ENCODE measurements at places on chromosomes 5 and 9.

DNA sequence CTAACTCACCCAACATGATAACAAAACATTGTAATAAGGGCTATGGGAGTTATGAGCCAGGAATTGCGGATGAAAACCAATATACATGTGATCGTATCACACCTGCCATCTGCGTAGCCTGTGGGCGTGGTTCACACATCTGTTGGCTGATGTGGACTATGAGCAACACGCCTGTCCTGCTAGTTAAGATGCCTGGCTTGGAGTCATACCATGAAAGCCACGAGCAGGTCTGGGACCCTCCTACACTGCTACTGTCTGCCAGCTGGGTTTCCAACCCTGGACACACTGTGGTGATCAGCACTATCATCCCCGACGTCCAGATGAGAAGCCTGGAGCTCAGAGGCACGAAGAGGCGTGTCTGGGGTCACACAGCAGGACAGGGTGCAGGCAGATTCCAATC is 40.2 kb downstream of the STK10 start:
- DNase-seq: no peak

GRCh38 chr5:41482715-41483114 is 27.7 kb downstream of the PLCXD3 start:
- no peak for DNase-seq

DNA sequence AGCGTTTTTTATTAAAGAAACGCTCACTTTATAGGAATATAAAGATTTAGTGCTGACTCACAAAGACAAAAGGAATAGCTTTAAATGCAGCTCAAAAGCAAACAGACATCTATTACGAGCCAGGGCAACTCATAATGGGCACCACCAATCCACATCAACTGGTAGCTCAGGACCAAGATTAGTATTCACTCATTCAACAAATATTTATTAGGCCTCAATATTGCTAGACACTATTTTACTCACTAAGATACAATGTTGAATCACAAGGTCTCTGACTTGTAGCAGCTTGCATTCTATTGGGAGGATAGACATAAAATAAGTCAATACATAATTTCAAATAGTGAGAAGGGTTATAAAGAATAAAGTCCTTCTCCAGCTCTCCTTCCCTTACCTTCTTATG is 8.0 kb upstream of the MAN2A1 start:
- DNase-seq: no peak

DNA sequence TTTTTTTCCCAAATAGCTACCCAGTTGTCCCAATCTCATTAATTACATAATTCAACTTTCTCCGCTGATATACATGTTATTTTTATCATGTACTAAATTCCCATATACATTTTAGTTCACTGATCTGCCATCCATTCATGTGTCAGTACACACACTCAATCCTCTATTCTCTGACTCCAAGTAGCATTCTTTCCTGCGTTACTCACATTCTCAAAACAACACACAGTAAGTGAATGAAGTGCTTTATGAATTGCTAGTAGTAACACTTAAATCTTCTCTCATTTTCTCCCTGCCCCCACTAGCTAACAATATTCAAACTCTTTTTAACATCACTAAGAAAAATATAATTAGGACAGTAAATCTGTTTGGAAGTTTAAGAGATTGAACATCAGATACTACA is 8.9 kb downstream of the ZNF366 start:
- no peak for DNase-seq

DNA sequence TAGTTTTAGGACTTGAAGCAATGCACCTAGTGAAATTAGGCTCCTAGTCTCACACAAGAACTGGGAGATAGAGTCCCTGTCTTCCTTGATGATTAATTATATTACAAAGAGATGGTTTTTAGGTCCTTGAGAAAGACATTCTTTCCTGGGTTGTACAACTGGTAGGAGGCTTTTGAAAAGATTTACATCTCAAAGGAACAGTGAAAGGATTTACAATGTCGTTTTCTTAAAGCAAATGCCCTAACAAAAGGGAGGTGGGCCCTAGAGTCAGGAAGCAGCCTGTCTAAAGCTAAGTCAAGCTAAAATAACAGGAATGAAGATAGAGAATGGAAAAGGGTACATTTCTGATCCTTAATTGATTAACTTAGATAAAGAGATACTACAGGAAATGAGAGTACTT is 102.2 kb upstream of the IL7R start:
- DNase-seq: no peak

GRCh38 chr5:110359221-110359620 is 367.2 kb downstream of the TMEM232 start:
- no peak for DNase-seq

DNA sequence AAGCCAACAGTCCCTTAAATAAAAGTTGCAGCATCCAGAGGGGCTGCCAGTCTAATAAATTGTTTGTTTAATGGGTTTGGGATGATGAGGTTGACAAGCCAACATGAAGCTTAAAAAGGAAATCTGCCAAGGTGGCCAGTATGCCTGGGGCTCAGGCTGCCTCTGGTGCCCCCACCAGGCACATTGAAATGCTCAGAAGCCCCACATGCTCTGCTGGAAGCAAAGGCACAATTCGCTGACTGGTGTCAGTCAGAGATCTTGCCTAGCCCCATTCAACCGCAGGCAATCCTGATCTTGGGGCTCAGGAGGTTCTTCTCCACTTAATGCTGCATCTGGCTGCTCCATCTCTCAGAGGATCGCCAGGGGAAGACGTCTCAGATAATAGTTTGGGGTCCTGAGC is 44.2 kb upstream of the TCERG1 start:
- DNase-seq: no peak

GRCh38 chr5:145068721-145069120 is 766.4 kb downstream of the PRELID2 start:
- no peak for DNase-seq

GRCh38 chr9:14179449-14179848 is 134.5 kb downstream of the NFIB start:
- no peak for DNase-seq

- DNase-seq: no peak
Measured at GRCh38 chr5:157477814-157478494, 17.9 kb downstream of the NIPAL4 start.

DNA sequence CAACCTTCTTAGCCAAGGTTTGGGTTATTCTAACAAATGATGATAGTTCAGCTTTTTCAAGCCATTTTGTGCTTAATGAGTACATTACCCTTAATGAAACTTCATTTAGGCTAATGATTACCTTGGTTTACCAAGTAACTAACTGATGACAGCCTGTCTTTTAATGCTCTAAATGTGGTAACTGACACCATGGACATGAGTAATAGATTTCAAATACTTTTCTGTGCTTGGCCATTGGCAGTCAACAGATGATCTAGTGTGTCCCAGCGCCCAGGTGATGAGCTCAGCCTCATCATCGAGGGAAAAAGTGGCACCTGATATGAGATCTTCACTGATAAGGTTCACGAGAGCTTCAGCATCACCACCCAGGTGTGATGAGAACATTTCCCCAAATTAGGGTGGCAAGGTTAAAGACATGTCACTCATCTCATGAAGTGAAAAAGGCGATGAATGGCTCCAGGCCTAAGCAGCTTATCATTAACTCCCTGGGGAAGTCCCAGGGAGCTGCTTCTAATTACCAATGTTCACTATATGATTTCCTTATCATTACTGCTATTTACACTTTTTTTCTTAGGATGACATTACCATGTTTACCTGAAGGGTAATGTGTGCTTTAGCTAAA is 296.0 kb downstream of the SPOCK1 start:
- DNase-seq: no peak

DNA sequence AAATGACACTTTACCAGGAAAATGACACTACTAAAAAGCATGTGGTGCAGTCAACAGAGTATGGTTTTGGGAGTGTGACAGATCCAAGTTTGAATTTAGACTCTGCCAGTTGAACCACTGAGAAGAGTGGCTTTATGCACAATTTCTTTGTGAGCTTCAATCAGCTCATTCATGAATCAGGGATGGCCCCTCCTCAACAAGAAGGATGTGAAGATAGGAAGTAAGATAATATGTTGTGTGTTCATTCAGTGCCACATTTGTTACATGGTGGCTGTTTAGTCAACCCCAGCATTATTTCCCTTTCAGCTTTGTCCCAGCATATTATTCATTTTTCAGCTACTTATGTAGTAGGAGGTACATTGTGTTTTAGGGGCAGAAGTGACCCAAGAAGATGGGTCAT is 140.1 kb downstream of the TLE4 start:
- DNase-seq: no peak

GRCh38 chr5:128213833-128214232 is 130.3 kb downstream of the SLC12A2 start:
- no peak for DNase-seq

GRCh38 chr5:135214897-135215616 is 181.0 kb upstream of the PITX1 start:
- no peak for DNase-seq

- no peak for DNase-seq
Measured at GRCh38 chr5:64786372-64786771, 17.6 kb downstream of the CWC27 start.

- DNase-seq: no peak
Measured at GRCh38 chr5:93249651-93250289, 331.2 kb downstream of the NR2F1-AS1 start.

DNA sequence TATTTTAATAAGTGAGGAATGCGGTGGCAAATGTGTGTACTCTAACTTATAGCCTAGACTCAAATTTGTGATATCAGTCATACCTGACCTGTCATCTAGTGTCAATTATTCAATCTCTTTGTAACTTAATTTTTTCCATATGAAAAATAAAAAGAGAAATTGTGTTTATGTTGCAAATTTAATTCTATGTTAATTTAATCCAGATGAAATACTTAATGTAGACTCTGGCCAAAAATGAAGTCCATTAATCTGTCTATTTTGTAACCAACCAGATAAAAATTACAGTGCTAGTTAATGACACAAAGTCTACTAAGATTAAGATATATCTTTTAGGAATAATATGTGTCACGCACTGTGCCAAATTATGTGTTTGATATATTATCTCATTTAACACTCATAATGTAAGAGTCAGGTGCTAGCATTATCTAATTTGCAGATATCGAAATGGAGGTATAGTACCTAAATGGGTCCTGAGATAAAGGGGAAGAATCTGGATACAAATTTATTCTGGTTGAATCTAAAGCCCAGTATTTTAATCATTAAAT is 712.1 kb downstream of the KCTD16 start:
- DNase-seq: no peak

DNA sequence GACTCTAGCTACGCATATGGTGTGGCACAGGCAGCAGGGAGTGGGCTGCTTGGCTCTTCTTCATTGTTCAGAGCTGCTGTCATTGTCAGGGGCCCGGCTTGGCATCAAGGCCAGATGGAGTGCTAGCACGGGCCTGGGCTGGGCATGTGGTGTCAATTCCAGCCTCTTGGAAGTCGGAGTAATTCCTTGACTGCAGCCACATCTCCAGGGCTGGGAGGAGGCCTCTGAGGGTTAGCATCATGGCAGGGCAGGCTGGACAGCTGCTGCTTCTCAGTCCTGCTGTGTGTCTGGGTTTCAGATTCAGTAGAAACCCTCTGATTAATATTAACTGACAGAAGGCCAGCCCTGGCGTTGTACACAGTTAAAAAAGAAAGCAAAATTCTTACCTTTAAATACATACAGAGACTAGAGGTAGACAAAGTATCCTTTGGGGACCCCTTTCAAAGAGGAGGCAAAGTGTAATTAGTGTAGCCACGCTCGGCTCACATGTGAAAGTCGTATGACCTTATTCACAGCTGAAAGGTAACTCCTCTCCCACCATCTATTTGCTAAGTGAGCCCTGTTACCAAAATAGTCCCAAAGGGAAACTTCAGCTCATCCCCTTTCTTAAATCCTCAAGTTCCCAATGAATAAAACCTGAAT is 126.4 kb downstream of the DOCK2 start:
- no peak for DNase-seq

DNA sequence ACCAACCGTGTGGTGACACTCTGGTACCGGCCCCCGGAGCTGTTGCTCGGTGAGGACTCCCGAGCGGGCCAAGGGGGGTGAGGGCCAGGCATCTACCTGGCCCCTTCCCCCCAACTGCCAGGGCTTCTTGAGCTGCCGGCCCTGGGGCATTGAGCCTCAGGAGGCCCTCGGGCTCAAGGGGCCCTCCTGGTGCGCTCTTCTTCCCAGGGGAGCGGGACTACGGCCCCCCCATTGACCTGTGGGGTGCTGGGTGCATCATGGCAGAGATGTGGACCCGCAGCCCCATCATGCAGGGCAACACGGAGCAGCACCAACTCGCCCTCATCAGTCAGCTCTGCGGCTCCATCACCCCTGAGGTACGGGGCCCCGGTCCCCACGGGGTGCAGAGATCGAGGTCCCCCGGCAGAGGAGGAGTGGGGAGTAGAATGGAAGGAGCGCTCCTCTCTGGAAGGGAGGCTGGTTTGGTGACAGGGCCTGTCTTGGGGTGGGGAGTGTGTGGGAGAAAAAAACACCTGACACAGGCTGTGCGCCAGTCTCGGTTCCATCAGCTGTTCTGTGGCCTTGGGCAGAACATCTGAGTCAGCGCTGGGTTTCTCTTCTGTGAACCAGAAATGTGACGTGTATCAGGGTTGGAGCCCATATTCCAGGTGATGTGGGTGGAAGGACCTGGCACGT is 2.6 kb downstream of the CDK9 start:
- peak; percentile 35 for DNase-seq

- DNase-seq: no peak
Measured at GRCh38 chr5:123976379-123977033, 464.5 kb downstream of the CSNK1G3 start.

GRCh38 chr9:15416880-15417279 is 5.8 kb upstream of the SNAPC3 start:
- no peak for DNase-seq

DNA sequence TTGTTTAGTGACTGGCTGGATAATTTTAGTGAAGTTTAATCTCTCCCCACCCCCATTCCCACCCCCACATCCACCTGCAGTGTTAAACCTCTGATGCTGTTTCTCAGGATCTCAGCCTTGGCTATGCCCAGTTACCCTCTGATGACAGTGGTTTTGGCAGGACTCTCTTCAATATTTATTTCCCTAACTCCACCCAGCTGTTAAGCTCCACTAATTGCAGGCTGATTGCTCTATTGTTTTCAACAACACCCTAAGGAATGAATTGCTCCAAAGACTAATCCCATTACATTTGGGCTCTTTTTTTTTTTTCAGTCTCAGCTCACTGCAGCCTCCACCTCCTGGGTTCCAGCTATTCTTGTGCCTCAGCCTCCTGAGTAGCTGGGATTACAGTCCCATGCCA is 46.3 kb downstream of the PHAX start:
- no peak for DNase-seq

DNA sequence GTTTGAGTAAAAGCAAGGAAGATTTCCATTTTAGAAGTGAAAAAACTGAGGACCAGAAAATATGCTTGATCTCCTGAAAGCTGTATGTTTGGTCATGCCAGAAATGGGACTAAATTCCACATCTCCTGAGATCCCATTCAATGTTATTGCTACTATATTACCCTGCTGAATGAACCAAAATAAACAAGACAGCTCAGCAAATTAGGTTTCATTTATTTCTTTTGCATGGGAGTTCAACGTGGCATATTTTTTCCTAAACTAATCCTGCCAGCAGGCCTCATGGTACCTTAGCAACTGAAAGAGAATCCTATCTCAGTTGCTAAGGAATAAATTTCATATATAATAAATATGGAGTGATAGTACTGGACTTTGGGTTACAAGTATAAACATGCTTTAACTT is 101.7 kb downstream of the ADAMTSL1 start:
- no peak for DNase-seq

- no peak for DNase-seq
Measured at GRCh38 chr5:115317736-115318135, 21.3 kb upstream of the CCDC112 start.

- no peak for DNase-seq
Measured at GRCh38 chr9:12162181-12162815, 530.9 kb upstream of the TYRP1 start.

All from activated naive CD8-positive, alpha-beta T cell treated with anti-CD3 and anti-CD28 coated beads, Interleukin-2, amount 50 U/mL, for 16 hours (primary cell).